ENCODE measurements at places on chromosomes 16 and 17. TPM values are rescaled to one million over a fixed set of nuclear protein-coding genes. Genes with fewer than 3 reads are reported as not detected.

Gene MPO
- 0.17 TPM for total RNA-seq

Gene GSPT1
- total RNA-seq, result 78.4 TPM

Gene ACAP1
- total RNA-seq, result 0.58 TPM

Gene CX3CL1
- 0.33 TPM for total RNA-seq

Gene FSCN2
- total RNA-seq, result 2.0 TPM

Gene HASPIN
- 5.1 TPM for total RNA-seq

Gene SMTNL2
- total RNA-seq, result 1.2 TPM

All from smooth muscle cell of trachea (primary cell).